Activated CD4-positive, alpha-beta memory T cell treated with anti-CD3 and anti-CD28 coated beads for 36 hours (primary cell): ENCODE measurements at places on chromosomes 5 and 9. TPM values are rescaled to one million over a fixed set of nuclear protein-coding genes. Genes with fewer than 3 reads are reported as not detected.
A peak's percentile ranks its signal among the peaks of the same experiment; 100 is the strongest.

DNA sequence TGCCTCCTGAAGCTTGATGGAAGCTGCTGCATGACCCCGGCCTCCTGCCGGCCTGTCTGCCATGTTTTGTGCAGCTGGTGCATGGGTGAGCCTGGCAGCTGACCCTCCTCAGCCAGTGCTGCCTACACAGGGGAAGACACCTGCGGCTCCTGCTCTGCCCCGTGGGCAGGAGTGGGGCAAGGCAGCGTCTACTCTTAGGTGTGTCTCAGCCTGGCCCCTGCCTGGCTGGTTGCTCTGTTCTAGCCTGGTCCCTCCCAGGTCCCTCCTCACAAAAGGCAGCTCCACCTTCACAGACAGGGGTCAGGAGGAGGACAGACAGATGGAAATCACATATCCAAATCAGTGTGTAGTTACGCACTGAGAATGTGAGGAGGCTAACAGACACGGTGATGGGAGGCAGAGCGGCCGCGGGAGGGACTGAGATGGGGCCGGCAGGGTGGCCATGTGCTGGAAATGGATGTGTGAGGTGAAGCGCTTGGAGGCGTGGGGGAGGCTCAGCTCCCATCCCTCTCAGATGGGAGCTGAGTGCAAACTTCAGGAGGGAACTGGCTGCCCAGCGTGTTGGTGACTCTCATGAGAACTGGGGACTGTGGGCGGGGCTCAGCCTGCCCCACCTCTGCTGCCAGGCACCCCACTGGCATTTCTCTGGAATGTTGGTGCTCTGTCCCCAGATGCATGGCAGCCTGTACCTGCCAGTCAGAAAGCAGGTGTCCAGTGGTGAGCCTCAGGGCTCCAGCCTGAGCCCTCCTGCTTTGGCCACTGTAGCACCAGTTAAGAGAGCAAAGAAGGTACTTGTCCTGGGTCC lies 43.4 kb downstream of the PPARGC1B start:
- DNase-seq: no peak

The SHOC1 gene
- total RNA-seq: not detected

DNA sequence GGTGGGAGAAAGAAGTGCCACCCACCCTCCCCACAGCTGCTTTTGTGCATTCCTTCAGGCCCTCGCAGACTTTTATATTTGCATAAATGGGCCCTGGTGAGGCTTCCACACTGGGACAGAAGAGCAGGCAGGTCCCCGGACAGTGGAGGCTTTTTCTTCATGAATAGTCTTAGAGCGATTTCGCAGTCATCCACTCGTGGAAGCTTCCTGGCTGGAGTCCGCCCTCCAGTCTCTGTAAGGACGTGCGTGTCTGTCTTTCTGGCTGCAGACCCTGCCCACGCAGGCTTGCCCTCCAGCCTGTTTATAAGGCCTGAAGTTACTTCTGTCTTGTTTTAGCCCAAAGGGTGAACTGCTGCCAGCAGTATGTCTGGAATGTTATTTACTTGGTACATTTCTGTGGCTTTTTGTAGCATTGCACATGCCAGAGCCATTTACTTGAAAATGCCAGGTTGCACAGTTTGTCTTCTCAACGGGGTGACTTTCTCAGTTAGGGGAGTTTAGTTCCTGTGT lies 195.7 kb downstream of the AOPEP start:
- DNase-seq: no peak

- no peak for DNase-seq
Measured at GRCh38 chr5:176319827-176320554, 41.6 kb downstream of the KIAA1191 start.

DNA sequence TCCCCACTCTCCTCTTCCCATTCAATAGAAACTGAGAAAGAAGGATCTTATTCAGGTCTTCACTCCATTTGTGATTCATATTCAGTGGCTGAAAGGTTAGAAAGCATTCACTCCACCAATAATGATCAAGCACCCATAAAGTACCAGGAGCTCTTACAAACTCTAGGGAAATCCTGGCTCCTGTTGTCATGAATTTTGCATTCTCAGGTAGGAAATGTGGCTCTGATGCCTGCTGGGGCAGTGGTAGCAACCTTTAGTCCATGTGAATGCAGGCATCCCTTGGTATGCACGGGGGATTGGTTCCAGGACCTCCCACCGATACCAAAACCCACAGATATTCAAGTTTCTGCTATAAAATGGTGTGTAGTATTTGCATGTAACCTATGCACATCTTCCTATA lies 3.6 kb upstream of the RORB start:
- DNase-seq: no peak

DNA sequence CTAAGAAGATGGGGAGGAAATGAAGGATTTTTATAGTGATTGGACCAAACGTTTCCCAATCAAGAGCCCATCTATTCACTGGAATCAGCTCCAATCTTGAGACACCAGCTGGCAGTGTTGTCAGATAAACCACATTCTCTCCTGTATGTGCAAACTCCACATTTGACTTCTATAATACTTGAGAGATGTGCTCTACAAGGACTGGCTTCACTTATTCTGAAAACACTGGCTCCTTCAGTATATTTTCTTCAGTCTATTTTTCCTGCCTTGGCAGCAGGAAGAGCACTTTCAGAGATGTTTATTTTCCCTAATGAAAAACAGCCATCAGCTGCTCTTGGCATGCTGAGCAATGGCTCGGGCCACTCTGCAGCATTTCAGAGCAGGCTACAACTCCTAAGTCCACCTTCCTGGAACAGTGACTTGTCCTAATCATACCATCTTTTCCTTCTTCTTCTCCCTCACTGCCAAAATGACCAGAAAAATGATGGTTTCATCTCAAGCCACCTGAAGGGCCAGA lies 96.9 kb upstream of the FSTL4 start:
- no peak for DNase-seq

DNA sequence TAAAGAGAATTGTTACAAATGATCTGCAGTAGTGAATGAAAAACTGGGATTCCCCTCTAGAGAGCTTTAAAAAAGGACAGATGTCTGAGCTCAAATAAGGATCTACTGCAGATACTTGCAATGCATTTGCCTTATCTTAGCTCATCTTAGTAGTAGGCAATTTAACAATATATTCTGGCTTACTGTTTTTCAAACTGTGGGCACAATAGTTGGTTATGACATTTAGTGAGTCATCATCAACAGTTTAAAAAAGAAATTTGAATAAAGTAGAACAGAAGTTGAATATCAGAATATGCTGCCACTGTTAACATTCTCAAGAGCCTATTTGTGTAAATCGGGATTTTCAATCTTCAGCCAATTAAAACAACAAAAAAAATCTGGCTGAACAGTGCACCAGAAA lies 6.7 kb upstream of the CAST start:
- DNase-seq: no peak

DNA sequence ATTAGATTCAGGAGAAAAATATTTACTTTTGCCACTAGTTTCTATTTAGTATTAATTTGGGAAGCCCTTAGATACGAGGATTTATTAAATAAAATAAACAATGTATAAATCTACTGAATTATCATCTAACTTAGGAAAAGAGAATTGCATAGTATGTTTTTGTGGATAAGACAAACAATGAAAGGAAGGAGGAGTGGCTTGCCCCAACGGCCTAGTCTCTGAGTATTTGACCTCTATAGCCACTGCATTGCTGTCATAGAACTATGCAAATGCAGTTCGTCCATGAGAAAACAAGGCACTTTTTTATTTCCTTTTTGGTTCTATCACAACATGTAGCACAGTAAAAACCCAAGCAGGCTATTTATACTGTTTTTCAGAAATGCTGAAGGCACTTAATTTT lies 321.2 kb upstream of the CCNH start:
- DNase-seq: no peak

- no peak for DNase-seq
Measured at GRCh38 chr9:4144869-4145268, 155.0 kb downstream of the GLIS3 start.

DNA sequence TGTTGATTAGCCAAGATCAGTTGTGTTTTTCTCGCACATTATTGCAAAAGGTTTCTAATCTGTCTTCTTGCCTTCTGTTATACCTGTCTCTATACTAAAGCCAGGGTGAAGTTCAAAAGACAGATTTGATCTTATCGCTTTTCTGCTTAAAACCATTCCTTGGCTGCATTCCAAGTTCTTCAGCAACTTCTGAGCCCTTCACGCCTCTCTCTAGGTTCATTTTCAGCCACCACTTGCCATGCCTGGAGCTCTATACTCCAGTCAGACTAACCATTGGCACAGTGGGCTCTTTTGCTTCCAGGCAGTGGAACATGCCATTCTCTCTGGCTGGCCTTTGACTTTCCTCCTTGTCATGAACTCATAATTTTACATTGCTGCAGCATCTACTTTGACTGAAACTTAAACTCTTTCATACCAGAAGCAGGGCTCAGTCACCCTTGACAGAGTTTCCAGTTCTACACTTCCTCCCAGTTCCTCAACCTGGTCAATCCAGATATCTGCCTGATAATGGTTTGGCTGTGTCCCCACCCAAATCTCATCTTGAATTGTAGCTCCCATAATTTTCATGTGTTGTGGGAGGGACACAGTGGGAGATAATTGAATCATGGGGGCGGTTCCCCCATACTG lies 114.4 kb downstream of the SLC12A2 start:
- peak; percentile 21 for DNase-seq
